ENCODE measurements at places on chromosomes 4 and X. TPM values are rescaled to one million over a fixed set of nuclear protein-coding genes. Genes with fewer than 3 reads are reported as not detected.

EFHC2 gene
- total RNA-seq = 0.68 TPM

TIGD4 gene
- 2.0 TPM for total RNA-seq

SPATA18 gene
- total RNA-seq = 5.5 TPM

CT45A5 gene
- total RNA-seq = not detected

NXF2 gene
- total RNA-seq = not detected

FAM53A gene
- total RNA-seq = 2.4 TPM

STEEP1 gene
- 30.3 TPM for total RNA-seq

MAGEA4 gene
- 0.68 TPM for total RNA-seq

COX7B2 gene
- not detected for total RNA-seq

SSX1 gene
- total RNA-seq = not detected

GAGE12E gene
- not detected for total RNA-seq

TMEM255A gene
- total RNA-seq = 0.20 TPM

MFAP3L gene
- total RNA-seq = 5.1 TPM

DCLK2 gene
- total RNA-seq = 0.33 TPM

SHOX gene
- 0.18 TPM for total RNA-seq

ERVMER34-1 gene
- 15.5 TPM for total RNA-seq

SOX3 gene
- 8.5 TPM for total RNA-seq

PROM1 gene
- total RNA-seq = 98.3 TPM

UGT2B15 gene
- not detected for total RNA-seq

ZDHHC15 gene
- 2.7 TPM for total RNA-seq

NUP62CL gene
- total RNA-seq = 4.3 TPM

SPOCK3 gene
- total RNA-seq = 0.28 TPM
